ENCODE measurements at places on chromosomes 4 and X. TPM values are rescaled to one million over a fixed set of nuclear protein-coding genes. Genes with fewer than 3 reads are reported as not detected.
A peak's percentile ranks its signal among the peaks of the same experiment; 100 is the strongest.

Gene JCHAIN
- total RNA-seq = 1.9 TPM

DNA sequence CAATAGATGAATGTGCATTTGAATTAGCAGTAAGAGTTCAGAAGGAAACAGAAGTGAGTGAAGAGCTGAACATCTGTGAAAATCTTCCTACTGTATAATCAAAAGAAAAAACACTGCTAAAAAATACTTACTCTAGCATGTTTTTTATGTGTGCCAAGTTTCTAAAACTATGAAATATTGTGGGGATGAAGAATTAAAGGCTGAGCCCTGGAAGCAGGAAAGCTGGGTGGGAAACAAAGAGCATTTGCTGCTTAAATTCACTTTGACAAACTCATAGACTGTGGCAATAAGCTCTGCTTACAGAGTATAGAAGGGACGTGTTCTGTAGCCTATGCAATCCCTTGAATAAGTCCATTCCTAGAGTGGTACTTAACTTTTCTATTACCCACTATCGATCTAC is 261.7 kb downstream of the ANKRD50 start:
- no peak overlapping the region for H3K27ac ChIP-seq
- no peaks in the 10 kb centered on the region for H3K36me3 ChIP-seq
- DNase-seq = no peak
- no peaks in the 10 kb centered on the region for H3K27me3 ChIP-seq

GRCh38 chrX:112867570-112867969 is 26.9 kb upstream of the AMOT start:
- H3K36me3 ChIP-seq = no peaks in the 10 kb centered on the region
- no peak for DNase-seq
- no peak overlapping the region for H3K27ac ChIP-seq
- H3K4me1 ChIP-seq = no peaks in the 10 kb centered on the region

DNA sequence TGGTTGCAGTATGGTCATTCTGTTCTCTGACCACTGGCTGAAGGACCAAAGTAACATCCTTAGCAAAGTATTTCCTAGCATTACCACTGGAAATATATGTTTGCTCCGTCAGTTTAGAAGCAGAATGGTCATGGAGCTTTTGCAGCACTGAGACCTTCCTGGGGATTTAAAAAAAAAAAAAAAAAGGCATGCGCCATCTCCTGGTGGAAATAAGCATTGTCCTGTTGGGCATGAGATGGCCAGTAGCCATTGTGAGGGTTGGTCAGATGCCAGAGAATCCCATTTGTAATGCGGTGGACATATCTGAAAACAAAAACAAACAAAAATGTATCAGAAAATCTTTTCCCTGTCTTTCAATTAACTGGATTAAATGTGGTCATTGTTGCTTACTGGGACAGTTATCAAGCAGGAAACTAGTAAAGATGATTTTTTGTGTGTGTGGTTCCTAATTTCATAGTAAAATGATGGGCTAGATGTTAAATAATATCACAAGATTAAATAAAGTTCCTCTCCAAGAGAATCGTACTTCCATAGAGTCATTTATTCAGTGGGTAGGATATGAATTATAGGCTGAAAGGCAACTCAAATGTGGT is 139.6 kb downstream of the SOWAHB start:
- DNase-seq = peak; percentile 63
- H3K27me3 ChIP-seq = no peaks in the 10 kb centered on the region
- no peak overlapping the region for H3K4me3 ChIP-seq
- peaks cover 24% of the 10 kb centered on the region for H3K4me1 ChIP-seq
- H3K36me3 ChIP-seq = no peaks in the 10 kb centered on the region
- peak overlapping the region; percentile 51 for H3K27ac ChIP-seq

GRCh38 chrX:28586286-28586685 is 960 bp upstream of the IL1RAPL1 start:
- no peak overlapping the region for H3K27ac ChIP-seq
- no peak overlapping the region for H3K4me3 ChIP-seq
- H3K4me1 ChIP-seq = no peaks in the 10 kb centered on the region
- DNase-seq = no peak
- H3K27me3 ChIP-seq = peaks cover 50% of the 10 kb centered on the region

GRCh38 chr4:147913137-147913536 is 181.2 kb downstream of the ARHGAP10 start:
- H3K27me3 ChIP-seq = no peaks in the 10 kb centered on the region
- H3K27ac ChIP-seq = no peak overlapping the region
- no peak for DNase-seq

All from adrenal gland (tissue), 19 donors.